ENCODE measurements at places on chromosomes 12 and 14. TPM values are rescaled to one million over a fixed set of nuclear protein-coding genes. Genes with fewer than 3 reads are reported as not detected.

The LRRC10 gene
- not detected for total RNA-seq

The DTX1 gene
- not detected for total RNA-seq

The SLC10A1 gene
- not detected for total RNA-seq

- no peak overlapping the region for H3K4me3 ChIP-seq
- H3K27ac ChIP-seq: no peak overlapping the region
- no peaks in the 10 kb centered on the region for H3K27me3 ChIP-seq
- no peaks in the 10 kb centered on the region for H3K36me3 ChIP-seq
- no peaks in the 10 kb centered on the region for H3K4me1 ChIP-seq
Measured at GRCh38 chr12:84637926-84638325, 274.7 kb downstream of the SLC6A15 start.

DNA sequence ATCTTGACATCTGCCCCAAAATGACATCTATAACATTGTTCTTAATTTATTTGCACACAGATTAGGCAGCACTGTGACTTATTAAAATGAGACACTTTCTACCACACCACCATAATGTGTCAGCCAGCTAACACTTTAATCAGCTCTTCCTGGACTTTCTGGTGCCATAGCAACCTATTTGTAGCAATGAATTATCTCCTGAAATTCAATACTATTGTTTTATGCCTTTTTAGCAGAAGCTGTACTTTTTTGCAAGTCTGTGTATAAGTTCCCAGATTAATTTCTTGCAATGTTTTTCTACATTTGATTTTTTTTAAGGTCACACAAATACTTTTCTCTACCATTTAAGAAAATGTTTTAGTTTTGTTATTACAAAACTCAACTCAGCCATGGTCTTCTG lies 72.8 kb upstream of the SAV1 start:
- H3K27me3 ChIP-seq: no peaks in the 10 kb centered on the region
- H3K36me3 ChIP-seq: peaks cover 71% of the 10 kb centered on the region
- peak overlapping the region; percentile 85 for H3K27ac ChIP-seq
- H3K4me1 ChIP-seq: peaks cover 36% of the 10 kb centered on the region
- no peak for DNase-seq

The CD163L1 gene
- total RNA-seq: not detected

The OR4E2 gene
- not detected for total RNA-seq

DNA sequence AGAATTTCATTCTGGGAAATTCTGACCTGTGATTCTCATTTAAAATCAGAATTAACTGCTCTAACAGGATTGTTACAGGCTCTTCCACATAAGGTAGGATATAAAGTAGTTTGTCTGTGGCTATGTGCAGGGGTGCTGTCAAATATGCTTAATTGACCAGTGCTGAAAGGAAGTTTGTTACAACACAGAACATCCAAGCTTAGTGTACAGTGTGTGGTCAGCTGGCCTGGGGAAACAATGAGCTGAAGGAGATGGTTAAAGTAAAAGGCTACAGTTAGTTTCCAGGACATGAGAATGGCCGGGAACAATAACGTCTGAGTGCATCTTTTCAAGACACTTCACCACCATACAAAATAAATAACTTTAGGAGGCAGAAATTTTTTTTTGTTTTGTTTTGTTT lies 68.0 kb downstream of the PKP2 start:
- DNase-seq: no peak
- H3K4me1 ChIP-seq: no peaks in the 10 kb centered on the region
- no peak overlapping the region for H3K4me3 ChIP-seq

GRCh38 chr12:47121146-47121545 lies 41.4 kb upstream of the AMIGO2 start:
- peaks cover 44% of the 10 kb centered on the region for H3K36me3 ChIP-seq
- no peak for DNase-seq
- H3K27me3 ChIP-seq: no peaks in the 10 kb centered on the region
- H3K27ac ChIP-seq: peak overlapping the region; percentile 0
- peaks cover 11% of the 10 kb centered on the region for H3K4me1 ChIP-seq
- no peak overlapping the region for H3K4me3 ChIP-seq

All from activated CD8-positive, alpha-beta T cell treated with anti-CD3 and anti-CD28 coated beads, Interleukin-2, amount 10 ng/mL, durations not matched to agents 7 days and 5 days (primary cell).